Breast epithelium (tissue), 4 donors: ENCODE measurements at places on chromosomes 1 and 21.

DNA sequence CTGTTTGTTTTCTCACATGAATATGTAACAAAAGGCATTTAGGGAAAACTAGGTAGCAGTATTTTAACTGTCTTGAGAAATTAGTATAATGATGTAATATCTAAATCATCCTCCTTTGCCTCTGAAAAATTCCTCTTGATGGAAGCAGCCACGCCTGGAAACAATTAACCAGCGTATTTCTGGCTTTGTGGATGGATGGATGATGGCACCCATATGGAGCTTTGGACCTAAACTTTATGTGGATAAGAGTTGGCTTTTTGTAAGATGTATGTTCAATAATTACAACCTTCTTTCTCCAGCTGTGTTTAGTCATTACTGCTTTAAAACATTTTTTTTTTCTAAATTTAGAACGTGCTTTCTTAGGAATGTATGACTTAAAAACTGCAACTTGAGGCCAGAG lies 12.7 kb downstream of the CDCA8 start:
- no peak for DNase-seq

DNA sequence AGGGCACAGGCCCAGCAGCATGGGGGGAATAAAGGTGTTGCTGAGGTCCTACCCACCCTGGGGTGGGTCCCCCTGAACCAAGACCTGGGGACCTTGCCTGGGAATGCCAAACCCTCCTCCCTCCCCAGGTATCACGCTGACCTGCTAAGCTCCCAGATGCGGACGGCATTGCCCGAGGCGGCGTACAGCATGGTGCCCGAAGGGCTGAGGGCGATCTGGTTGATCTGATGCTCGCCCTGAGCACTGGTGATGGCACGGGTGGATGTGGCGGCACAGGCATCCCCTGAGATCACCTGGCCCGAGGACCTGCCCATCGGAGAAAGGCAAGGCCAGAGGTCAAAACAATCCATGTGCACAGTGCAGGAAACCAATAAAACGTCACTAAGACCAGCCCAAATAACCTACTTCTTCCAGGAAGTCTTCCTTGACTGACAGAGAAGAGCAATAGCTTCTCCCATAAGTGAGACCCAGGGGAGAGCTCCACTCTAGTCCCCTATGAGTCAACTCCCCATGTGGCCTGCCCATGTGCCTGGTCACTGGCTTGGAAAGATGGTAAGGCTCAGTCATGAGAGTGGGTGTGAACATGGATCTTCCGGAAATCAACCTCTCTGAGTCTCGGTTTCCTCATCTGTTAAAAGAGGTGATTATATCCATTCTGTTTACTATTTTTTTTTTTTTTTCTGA lies 46.3 kb downstream of the KIF21B start:
- DNase-seq, result no peak

DNA sequence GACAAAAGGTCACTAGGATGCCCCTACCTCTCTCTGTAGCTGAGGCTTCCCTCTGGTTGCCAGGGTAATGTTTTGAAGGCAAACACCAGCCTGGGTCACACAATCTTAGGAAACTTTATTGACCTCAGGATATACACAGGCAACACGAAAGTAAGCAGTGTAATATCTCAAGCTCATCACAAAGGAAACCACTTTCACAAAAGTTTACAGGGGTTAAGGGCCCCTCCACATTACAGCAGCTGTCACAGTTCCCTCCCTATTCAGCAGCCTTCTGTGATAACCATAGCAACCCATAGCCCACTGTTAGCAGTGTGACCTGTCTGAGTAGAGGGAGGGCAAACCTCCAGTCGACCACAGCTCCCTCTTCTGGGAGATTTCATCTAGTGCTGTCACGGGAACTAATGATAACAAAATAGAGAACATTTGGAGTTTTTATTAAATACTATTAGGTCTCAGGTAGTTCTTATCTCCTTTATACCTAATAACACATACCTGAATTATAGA lies 149.8 kb downstream of the PTPRC start:
- DNase-seq, result no peak

GRCh38 chr1:29196863-29197589 lies 15.3 kb upstream of the SRSF4 start:
- DNase-seq, result peak; percentile 7

DNA sequence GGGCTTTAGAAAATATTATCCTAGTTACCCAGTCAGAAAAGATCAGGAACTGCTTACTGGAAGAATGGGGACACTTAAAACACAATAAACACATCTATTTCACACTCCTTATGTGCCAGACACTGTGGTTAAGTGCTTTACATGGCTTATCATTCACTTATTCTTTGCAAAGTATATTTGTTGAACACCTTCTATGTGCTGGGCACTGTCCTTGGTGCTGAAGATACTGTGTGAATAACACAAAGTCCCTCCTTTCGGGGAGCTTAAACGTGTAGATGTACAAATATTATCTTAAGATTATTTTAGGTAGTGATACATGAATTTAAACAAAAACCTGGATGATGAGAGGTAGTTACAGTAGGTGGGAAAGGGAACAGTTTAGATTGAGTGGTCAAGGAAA lies 169.3 kb downstream of the ST6GALNAC5 start:
- no peak for DNase-seq

GRCh38 chr21:36431252-36431651 lies 46.1 kb downstream of the CHAF1B start:
- no peak for DNase-seq

DNA sequence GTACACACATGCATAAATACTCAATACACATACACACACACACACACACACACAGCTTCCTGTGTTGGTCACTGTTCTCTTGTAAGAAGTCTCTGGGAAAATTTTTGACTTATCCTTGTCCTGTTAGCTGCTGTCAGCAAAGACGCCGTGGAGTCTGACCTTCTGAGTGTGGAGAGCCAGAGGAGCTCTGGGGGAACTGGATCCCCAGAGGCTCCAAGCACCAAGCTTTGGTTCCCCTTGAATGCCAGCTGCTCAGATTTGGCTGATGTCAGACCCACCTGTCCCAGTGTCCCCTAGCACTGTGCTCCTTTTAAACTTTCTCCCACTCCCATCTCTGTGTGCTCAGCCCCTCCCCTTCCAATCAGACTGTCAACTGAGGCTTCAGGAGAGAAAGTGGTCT lies 319.1 kb downstream of the CAMTA1 start:
- DNase-seq, result no peak

GRCh38 chr1:227890451-227891222 lies 57.1 kb downstream of the WNT9A start:
- no peak for DNase-seq

DNA sequence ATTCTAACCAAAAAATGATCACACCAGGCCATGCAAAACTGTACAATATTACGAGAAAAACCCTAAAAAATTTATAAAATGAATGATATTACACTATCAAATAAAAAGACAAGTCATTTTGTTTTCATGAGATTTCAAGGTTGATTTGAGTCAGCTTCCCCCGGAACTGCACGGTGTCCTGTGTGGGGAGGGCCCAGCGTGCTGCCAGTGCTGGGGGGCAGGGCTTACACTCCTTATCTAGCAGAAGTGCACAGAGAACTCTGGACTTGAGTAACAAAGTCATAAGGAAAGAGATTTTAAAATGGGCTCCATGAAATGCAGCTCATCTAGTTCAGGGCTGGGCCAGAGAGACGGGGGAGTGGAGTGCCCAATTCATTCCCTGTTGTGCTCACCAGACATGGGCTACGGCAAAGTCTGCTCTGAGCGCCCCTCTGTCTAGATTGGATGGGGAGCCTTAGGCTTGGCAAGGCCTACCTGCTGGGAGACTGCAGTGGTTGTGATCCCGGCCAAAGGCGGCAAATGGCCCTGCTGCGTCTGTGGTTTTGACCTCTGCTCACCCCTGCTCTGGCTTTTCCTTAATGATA lies 50.1 kb downstream of the COQ8A start:
- no peak for DNase-seq

- DNase-seq, result no peak
Observed at GRCh38 chr21:33860332-33860879, 55.2 kb downstream of the ATP5PO start.

- DNase-seq, result no peak
Observed at GRCh38 chr1:236284291-236284721, 2.5 kb upstream of the ERO1B start.

DNA sequence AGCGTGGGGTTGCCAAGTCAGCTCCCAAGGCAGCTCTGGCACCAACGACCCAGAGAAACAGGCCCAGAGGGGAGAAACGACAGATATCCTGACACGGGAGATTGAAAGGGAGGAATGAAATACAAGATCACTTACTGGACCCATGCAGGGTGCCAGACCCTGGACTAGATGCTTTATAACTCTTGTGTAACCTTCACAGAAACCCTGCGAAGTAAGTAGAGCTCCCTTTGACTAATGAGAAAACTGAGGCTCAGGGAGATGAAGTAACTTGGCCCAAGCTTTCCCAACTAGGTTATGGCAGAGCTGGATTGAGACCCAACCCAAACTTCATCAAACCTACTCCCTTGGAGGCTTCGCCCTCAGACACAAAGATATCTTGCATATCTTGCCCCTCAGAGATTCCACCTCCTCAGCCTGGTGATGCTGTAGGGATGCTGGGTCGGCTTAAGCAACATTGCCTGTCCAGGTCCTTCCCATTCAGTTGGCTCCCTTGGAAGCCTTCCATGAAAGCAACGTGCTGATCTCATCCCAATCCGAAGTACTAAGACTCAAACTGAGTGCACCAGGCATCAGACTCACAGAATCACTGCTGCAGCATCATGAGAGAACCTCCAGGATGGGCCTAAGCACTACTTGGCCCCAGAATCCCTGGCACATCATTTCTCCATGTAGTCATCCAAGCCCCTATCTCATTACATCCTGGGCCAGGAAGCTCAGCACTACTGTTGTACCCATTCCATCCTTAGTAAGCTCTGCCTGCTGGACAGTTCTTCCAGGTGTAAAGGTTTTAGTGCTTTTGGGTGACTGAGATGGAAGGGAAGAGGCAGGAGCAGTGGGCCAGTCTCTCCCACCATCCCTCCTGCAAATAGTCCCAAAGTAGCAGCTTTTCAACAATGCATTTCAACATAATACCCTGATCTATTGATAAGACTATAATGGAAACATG lies 1.1 kb upstream of the IGSF9 start:
- DNase-seq, result no peak

DNA sequence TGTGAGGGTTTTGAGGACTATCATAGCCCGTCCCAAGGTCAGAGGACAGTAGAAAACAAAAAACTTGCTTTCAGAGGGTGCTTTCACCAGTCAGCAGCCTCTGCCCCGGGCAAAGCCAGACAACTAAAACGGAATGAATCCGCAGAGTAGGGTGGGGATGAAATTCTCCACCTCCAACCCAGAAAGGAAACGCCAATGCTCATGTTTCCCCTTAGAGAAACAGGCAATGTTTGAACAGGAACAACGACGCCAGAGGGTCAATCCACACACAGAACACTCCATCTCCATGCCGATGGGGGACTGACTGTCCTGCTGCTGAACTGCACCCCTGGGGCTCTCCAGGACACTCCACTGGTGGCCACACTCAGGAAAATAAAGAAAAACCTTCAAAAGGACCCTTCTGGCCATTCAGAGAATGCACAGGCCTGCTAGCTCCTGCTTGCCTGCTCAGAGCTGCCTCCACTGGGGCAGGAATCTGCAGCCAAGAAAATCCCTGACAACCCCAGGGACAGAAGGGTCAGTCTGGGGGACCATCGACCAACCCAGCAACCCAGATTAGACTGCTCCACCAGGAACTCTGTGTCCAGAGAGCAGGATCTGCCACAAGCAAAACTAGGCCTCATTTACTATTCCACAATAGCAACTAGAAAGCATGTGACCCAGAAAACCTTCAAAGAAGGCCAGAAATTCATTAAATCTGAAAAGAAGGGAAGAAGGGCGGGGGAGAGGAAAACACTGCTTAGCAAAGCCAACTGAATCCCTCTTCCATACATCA lies 116.0 kb downstream of the TOMM20 start:
- DNase-seq, result no peak

DNA sequence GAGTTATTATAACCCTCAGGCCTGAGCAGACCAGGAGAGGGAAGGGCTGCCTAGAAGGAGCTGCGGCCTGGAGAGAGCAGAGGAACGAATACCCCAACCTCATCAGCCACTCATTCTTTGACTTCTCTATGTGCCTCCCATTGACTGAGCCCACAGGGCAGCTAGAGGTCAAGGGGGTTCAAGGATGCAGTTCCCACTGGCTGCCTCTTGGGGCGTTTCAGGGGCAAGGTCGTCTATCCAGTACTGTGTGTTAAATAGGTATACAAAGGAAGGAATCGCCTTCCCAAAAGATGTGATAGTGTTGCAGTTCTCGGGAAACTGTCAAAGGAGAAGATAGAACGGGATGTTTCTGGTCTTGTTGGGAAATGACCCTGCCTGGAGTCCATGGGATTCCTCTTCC lies 250.6 kb downstream of the PRDM2 start:
- no peak for DNase-seq

DNA sequence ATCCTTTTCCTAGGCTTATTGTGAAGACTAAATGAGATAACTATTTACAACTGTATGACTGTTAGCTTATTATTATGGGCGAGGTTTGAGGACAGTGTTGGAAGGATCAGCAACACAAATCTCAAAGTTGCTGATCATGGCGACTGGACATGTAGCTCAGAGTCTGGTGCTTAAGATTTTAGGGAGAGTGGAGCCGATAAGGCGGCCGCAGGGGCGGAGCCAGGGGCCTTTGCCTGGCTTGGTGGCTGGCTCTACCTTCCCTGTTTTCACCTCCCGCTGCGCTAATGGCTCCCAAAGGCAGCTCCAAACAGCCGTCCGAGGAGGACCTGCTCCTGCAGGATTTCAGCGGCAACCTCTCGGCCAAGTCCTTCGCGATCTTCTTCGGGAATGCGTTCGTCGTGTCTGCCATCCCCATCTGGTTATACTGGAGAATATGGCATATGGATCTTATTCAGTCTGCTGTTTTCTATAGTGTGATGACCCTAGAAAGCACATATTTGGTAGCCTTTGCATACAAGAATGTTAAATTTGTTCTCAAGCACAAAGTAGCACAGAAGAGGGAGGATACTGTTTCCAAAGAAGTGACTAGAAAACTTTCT lies 45.5 kb downstream of the GIPC2 start:
- no peak for DNase-seq

DNA sequence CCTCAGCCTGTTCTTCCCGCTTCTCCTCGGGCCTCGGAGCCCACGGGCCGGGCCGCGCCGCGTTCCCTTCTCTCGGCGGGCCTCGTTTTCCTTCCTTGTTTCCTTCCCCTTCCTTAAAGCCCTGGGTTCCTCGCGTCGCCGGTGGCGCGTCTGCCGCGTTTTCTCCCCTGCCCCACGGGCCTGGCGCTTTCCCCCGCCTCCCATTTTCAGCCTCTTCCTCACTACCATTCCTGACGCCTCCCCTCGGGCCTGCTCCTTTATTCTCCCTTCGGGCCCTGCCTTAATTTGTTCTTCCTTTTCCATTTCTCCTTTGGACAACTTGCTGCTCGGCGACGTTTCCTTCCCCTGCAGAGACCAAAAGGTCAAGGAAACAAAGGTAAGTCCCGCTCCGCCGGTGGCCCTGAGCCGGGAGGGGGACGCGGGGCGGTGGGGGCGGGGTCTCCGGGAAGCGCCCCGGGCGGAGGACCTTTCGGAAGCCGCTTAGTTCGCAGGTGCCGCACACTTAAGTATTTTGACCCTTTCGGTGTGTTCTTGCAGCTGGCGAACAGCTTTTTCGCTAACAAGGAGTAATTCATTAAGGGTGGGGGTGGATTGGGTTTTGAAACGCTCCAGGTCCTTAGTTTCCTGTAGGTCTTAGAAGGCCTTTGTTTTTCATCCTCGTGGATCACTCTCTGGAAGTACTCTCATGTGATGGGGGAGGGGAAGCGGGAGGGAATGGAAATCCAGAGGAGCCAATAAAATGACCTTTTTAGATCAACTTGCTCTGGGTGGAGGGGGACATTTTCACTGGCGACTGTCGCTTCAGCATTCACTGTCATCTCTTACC lies 780 bp downstream of the YTHDF2 start:
- DNase-seq, result no peak

- no peak for DNase-seq
Observed at GRCh38 chr1:223738465-223739365, 26.4 kb downstream of the CAPN2 start.
